ENCODE measurements at places on chromosomes 6 and 20.
A peak's percentile ranks its signal among the peaks of the same experiment; 100 is the strongest.

DNA sequence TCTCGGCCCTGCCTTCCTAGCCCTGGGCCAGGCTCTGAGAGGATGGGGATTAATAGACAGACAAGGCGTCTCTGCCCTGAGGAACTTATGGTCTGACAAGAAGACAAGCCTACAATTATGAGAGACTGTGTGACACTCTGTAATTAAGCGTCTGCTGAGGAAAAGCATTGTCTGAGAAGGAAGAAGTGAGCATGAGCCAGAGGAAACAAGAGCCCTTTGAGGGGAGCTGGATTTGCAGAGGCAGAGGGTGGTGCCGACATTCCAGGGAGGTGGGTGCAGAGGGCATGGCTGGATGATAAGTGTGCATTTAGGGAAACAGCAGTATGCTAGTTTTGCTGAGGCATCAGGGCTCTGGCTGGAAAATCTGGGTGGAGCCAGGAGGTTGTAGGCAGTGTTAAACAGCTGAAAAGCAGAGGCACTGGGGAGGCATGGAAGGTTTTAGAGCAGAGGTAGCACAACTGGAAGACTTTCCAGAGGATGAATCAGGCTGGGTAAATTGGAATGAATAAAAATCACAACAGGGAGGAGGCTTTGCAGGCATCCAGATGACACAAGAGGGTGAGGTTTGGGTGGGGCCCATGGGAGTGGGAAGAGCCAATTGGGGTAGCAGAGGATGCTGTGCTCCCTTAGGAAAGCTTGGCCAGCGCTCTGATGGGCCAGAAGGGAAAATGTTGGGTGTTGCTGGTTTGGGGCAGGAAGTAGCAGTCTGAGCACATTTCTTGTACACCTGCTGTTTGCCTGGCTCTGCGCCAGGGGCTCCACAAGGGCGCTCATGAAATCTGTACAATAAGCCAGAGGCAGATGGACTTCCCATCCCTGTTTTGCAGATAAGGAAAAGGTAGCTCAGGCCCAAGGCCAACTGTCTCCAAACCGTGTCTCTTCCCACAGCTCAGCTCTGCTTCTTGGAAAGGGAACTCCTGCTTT, 74.0 kb upstream of the MYL9 start:
- no peak for DNase-seq

DNA sequence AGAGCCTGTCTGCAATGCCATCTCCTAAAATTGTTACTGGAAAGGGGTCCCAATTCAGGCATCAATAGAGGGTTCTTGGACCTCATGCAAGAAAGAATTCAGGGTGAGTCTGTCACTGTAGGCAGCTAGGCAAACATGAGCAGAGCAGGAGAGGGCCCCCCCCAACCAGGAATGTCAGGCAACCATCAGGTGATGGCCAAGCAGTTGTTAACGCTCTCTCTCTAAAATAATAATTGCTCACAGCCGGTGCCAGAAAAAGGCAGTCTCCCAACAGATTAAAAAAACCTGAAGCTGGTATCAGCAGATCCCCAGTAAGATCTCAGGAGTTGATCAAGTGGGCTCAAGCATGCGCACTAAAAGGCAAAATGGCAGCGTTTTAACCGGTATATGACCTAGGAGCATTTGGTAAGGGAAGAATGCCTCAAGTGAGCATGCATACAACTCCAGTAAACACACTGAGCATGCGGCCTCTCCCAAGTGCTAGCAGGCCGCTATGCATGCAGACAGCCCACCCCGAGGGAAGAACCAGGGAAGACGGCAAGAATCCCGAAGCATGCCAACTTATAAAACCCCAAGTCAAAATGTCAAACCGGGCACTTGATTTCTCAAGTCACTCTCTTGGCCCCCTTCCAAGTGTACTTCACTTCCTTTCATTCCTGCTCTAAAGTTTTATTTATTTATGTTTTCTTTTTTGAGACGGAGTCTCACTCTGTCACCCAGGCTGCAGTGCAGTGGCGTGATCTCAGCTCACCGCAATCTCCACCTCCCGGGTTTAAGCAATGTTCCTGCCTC, 44.0 kb upstream of the RNGTT start:
- peak; percentile 16 for DNase-seq

DNA sequence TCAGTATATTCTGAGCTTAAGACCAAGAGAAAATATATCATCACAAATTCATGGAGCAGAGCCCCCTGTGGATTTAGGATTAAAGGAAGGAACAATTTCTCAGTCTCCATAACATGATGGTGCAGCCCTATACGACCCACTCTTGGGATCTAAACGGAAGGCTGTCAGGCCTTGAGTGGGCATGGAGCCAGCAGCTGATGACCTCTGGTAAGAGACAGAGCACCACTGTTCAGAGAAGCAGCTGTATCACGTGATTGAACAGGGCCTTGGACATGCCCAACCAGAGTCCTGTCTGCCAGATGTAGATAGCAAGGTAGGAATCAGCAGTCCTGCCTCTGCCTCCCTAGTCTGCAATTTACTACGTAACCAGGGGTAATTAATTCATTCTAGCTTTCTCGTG, 259.4 kb upstream of the POU3F2 start:
- no peak for DNase-seq

DNA sequence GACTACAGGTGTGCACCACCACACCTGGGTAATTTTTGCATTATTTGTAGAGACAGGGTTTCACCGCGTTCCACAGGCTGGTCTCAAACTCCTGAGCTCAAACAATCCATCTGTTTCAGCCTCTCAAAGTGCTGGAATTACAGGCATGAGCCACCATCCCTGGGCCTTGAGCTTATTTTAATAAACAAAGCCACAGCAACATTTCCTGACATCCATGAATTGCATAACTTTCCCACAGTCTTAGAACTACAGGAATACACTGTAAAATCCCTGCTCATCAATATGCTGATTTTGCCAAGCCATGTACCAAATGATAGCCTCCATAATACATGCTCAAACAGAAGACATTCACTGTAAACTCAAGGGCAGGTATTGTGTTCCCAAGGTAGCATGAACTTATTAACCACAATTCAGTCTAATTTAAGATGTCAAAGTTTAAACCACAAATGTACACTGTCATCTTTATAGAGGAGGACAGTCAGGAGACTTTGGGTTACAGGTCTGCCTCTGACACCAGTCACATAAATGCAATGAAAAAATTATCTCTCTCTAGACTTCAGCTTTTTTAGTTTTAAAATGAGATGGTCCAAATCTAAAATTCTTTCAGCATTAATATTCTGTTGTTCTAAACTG, 40.0 kb downstream of the NUDT3 start:
- no peak for DNase-seq

DNA sequence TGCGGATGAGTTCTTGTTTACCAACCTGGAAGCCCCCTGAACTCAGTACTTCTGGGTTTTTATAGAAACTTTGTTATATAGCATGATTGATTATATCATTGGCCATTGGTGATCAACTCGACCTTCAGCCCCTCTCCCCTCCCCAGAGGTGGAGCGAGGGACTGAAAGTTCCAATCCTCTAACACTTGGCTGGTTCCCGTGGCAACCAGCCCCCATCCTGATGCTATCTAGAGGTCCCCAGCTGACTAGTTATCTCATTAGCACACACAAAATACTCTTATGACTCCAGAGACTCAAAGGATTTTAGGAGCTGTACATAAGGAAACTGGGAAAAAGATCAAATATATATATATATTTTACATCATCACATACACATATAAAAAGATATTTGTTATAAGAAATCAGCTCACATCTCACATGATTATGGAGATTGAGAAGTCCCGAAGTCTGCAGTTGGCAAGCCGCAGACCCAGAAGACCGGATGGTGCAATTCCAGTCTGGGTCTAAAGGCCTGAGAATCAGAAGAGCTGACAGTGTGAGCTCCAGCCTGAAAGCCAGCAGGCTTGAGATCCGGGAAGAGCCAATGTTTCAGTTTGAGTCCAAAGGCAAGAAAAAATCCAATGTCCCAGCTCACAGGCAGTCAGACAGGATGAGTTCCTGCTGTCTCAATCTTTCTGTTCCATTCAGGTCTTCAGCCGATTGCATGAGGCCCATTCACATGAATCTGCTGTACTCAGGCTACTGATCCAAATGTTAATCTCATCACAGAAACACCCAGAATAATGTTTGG, 179.3 kb upstream of the DTNBP1 start:
- DNase-seq: no peak

GRCh38 chr6:36357872-36358225, 21.2 kb upstream of the BNIP5 start:
- no peak for DNase-seq

GRCh38 chr6:70051197-70052124, 185.1 kb downstream of the COL19A1 start:
- DNase-seq: no peak

- DNase-seq: no peak
These were observed 218.3 kb downstream of the ALDH8A1 start for GRCh38 chr6:134731615-134732014.

GRCh38 chr20:53001498-53002301, 29.5 kb downstream of the TSHZ2 start:
- no peak for DNase-seq

DNA sequence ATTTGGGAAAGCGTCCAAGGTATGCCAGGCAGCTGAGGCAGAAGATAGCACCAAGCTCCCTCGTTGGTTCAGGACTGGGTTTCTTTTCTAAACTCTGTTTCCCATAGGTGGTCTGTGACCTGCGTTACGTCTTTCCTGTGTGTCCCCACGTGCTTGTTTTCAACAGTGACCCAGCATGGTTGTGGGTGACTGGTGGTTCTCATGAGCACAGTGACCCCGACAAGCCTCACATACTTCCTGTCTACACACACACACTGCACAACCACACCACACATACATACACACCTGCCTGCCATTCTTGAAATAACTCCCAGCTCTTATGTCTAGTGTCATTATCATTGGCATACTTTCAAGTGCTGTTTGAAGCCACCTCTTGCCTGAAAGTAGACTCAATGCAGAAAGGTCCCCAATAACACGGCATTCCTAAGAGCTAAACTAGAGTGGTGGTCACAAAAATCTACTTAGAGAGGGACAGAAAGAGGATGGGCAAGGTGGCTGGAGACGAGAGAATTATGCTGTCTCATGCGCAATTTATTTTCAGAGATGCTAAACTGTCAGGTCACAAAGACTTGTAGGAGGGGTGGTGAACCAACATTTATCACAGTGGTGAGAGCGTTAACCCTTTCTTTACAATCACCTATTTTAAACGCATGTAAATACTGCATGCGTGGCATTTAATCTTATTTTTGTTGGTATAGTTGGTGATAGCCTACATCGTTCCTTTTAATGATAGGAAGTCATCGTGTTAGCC, 66.7 kb downstream of the GCNT2 start:
- DNase-seq: peak; percentile 92

DNA sequence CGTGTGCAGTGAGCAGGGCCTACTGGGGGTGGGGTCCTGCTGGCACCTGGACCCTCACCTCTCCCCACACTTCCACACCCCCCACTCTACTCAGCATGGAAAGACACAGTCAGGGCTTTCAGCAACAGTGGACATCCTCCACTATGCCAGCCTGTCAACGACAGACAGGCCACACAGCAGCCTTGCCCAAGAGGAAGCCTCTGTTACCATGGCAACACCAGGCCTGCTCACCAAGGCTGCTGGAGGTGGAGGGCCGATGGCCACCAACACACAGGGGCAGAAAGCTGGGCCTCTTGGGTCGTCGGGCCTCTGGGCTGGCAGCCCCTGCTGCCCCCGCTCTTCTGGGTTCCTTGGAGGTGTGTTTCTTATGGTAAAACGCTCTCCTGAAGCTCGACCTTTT, 13.6 kb downstream of the BNIP5 start:
- DNase-seq: no peak

DNA sequence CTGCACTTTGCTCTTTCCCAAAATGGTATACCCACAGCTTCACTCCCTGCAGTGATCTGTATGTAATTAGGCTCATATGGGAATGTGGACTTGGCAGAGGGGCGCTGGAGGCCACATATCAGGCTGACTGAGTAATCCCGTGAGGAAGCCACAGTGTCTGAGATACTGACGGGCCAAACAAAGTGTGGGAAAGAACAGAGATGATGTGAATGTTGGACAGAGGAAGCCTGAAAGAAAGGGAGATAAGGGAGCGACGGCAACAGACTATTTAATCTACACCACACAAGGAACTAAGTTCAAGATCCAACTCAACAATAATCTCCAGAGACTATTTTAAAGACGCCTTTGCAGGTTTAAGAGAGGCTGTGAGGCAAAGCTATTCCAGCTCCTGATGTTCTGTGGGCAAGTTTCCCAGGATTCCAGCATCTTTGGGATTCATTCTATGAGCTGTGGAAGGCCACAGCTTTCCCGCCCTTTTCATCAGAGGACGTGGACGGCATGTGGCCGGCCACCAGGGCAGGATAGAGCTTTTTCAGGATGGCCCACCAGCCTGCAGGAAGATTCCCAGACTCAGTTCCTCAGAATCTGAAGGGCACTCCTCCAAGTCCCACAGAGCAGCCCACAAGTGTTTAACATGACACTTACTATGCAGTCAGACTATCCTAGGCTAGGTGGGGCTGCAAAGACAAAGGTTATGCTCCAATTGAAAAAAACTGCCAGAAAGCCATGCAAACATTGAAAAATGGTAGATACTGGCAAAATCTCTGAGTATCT, 237.5 kb downstream of the ATXN1 start:
- no peak for DNase-seq

Measured in hematopoietic multipotent progenitor cell treated with erythropoietin and hydrocortisone succinate and interleukin-3 and kit ligand, for 17 days (in vitro differentiated cells).